ENCODE measurements at places on chromosomes 1 and 21. TPM values are rescaled to one million over a fixed set of nuclear protein-coding genes. Genes with fewer than 3 reads are reported as not detected.

Gene CATSPER4
- not detected for total RNA-seq

Gene RAP1GAP
- total RNA-seq, result 31.6 TPM

Gene AKNAD1
- total RNA-seq, result 5.6 TPM

Gene BRINP3
- total RNA-seq, result 33.2 TPM

Gene ERO1B
- total RNA-seq, result 24.7 TPM

Gene APCS
- not detected for total RNA-seq

Gene OXCT2
- 0.31 TPM for total RNA-seq

All from parietal lobe (tissue), 2 donors.